ENCODE measurements at places on chromosomes 7 and 10.

- DNase-seq = no peak
These were observed 99.4 kb downstream of the MTPN start for GRCh38 chr7:135877805-135878204.

DNA sequence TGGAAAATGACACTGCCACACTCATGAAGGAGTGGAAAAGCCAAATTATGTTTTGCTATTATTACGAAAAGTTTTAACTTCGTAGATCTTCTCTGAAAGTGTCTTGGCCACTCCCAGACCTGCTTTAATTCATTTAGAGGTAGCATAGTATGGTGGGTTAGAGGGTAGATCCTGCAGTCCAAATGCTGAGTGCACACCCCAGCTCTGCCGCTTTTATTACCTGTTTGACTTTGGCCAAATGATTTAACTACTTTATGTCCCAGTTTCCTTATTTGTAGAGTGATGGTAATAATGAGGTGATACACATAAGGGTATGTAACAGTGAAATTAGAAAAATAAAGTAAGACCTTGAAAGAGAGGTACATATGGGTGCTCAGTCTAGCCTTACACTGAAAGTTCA lies 23.6 kb upstream of the WAC start:
- no peak for DNase-seq

GRCh38 chr10:129898706-129899268 lies 65.3 kb downstream of the EBF3 start:
- no peak for DNase-seq

- no peak for DNase-seq
These were observed 182.1 kb downstream of the AUTS2 start for GRCh38 chr7:69780379-69780778.

GRCh38 chr7:28315565-28316410 lies 96.5 kb upstream of the CREB5 start:
- no peak for DNase-seq

GRCh38 chr7:34067005-34067778 lies 161.9 kb downstream of the BMPER start:
- no peak for DNase-seq

DNA sequence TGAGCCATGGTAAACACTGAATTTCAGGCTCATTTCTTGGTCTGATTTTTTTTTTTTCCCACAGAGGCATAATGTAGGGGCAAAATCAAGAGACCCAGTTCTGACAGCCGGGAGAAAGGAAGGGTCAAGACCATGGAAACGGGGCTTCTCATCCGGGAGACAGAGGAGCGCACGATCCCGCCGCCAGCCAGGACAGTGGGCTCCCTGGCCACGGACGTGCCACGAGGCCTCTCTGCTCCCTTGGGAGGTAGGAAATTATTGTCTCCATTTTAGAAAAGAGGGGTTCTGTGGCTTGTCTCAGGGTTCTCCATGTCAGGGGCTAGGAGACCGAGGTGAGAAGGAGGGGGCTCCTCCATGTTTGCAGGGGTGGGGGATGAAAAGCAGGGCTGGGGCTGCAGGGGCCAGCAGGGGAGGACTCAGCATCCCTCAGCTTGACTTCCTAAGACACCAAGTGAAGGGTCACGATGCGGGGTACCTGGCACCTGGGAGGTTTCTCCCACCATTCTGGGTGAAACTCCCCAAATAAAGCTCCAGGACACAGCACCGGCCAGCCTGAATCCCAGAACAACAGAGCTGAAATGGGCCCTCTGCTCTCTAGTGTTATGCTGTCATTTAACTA lies 37.6 kb downstream of the PPIF start:
- DNase-seq = no peak

DNA sequence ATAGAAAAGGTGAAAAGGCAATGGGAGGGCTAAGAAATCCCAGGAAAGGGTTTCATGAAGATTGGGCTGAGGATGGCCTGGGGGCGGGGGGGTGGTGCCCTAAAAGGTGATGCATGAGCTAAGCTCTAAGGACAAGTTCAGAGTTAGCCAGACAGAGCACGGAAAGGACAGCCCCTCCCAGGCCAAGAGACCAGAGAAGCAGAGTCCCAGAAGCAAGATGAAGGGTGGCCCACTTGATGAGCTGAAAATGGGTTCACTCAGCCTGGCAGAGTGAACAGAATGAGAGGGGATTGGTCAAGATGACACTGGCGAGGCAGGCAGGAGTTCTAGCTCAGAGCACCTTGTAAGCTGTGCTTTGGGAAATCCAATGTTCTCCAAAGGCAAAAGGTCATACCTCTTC lies 89.4 kb upstream of the GPR26 start:
- DNase-seq = no peak

- no peak for DNase-seq
These were observed 23.4 kb downstream of the FAM107B start for GRCh38 chr10:14751014-14751896.

- DNase-seq = no peak
These were observed 78.1 kb upstream of the RET start for GRCh38 chr10:42998481-42999384.

DNA sequence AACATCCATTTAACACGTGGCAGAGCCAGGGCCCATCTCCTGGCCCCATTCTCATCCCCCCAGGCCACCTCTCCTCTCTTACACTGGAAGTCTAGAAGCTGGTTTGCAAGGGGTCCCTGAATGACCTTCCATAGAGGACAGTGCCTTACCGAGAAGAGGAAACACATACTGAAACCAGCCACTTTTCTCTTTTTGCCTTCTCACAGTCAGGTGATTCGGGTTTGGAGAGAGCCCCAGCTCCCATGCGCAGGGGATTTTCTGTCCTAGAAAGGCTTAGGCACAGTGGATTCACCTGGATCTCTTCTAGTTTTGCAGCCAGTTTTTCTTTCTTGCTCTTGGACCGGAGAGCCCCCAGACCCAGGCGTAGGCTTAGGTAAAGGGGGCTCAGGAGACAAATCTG lies 334.1 kb upstream of the C7orf33 start:
- no peak for DNase-seq

GRCh38 chr7:95479992-95480624 lies 5.6 kb upstream of the ASB4 start:
- DNase-seq = no peak

- DNase-seq = no peak
These were observed 6.2 kb upstream of the GRID1 start for GRCh38 chr10:86372784-86373239.

- no peak for DNase-seq
These were observed 91.9 kb downstream of the ZNF783 start for GRCh38 chr7:149353739-149354504.

DNA sequence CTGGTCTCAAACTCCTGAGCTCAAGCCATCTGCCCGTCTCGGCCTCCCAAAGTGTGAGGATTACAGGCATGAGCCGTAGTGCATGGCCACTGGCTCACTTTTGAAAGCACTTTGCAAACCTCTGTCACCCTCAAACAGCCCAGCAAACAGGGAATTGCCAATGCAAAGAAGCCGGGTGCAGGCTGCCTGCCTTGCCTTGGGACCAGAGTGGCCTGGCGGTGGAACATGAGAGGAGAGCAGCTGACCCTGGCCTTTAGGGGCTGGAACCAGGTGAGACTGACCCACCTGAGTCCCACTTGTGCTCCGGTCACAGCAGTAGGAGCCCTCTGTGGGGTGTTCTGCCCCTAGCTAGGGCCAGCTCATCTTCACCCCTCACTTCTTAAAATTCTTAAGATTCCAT lies 237.1 kb upstream of the GALNT17 start:
- DNase-seq = no peak

GRCh38 chr7:140212100-140212881 lies 35.5 kb upstream of the KDM7A start:
- DNase-seq = no peak

- DNase-seq = no peak
These were observed 114.6 kb upstream of the AGK start for GRCh38 chr7:141436575-141437075.

- no peak for DNase-seq
These were observed 267.7 kb downstream of the MAD1L1 start for GRCh38 chr7:1964913-1965578.

DNA sequence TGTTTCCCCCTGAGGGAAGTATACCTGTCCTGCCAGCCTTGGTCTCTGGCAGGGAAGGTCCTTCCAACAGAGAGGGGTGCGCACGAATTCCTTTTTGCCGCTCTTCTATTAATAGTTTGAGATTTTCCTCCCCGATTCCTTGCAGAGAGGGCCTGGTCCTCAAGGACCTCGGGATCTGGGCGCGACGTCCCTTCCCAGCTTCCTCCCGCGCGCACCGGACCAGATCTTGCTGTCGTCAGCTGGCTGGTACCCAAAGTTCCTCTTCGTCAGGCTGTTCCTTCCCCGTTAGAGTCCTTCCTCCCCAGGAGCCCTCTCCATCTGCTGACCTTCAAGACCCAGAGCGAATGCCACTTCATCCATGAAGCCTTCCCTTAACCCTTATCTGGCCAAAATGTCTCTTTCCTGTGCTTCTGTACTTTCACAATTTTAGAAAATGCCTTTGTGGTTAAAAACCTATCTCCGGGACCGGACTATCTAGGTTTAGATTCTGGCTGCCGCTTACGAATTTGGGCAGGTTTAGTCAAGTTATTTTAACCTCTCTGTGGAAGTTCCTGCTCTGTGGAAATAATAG lies 851 bp upstream of the GOT1 start:
- no peak for DNase-seq

- no peak for DNase-seq
These were observed 601.4 kb upstream of the MGMT start for GRCh38 chr10:128865436-128866195.
